ENCODE measurements at places on chromosomes 4 and X.

GRCh38 chrX:54495814-54496516 is at the start of gene FGD1:
TSS of gene FGD1 (minus strand) at chrX:54496234. CDS start at chrX:54495432, 802 bp downstream.
- peak; percentile 16 for DNase-seq

DNA sequence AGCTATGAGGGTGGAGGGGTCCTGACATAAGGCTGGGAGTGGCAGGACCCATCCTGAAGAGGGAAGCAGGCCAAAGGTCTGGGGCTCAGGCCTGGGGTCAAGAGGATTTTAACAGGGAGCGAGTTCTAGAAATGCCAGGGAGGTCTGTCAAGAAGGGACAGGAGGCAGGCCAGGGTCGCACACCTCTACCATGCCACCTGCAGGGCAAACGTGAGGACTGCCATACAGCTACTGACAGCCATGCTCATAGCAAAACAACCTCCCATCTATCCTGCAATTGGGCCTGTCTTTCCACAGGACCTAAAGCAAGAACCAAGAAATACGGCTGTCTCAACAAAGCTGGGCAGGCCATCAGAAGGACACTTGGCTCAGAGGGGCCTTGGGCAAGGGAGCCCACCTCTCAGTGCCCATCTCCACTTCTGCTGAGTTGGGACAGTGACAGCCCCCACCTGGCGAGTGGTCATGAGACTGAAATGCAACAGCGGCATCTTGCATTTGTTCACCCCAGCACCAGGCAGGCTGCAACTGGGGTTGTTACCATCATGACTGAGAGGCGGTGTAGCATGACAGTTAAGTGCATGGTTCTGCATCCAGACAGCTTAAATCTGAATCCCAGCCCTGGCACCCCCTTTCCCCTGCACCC is 92.7 kb downstream of the WFS1 start:
- no peak for DNase-seq

DNA sequence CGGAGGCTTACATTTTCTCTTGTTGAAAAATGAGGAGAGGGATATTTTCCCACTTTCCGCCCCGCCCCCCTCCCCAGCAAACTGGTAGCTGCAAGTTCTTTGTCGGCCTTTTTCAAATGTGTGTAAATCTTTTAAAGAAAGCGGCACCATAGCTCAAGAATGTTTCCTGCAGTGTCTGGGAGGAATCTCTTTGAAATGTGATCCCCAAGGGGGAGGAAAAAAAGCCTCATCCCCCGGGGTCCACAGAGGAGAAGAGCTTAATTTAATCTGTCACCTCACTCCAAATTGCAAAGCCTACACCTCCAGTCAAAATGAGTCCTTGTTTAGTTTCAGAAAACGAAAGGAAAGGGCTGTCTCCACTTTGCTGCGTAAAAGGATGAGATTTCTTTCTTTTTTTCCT is 34.8 kb downstream of the ASMT start:
- DNase-seq, result no peak

- DNase-seq, result no peak
These were observed 604.8 kb downstream of the TRAM1L1 start for GRCh38 chr4:116480546-116480945.

- DNase-seq, result no peak
These were observed 1.0 kb upstream of the IL13RA1 start for GRCh38 chrX:118726396-118726795.

GRCh38 chrX:6904156-6904555 is 243.4 kb upstream of the STS start:
- DNase-seq, result no peak

DNA sequence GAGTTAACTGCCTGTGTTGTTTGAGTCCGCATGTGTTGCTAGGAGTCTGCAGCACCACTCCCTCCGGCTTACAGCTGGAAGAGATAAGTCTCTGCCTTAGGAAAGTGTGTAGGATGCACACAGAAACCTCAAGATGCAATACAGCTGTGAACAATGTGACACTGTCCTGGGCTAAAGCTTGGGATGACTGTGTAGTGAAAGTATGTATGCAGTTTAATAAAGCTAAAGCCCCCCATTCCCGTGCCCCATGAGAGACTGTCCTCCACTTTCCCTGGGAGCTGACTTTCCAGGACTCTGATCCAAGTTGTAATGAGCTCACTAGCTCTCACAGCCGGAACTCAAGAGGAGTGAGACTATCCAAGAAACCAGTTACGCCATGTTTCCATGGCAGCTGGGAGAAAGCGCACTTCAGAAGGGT is 156.6 kb upstream of the FTHL17 start:
- DNase-seq, result no peak

DNA sequence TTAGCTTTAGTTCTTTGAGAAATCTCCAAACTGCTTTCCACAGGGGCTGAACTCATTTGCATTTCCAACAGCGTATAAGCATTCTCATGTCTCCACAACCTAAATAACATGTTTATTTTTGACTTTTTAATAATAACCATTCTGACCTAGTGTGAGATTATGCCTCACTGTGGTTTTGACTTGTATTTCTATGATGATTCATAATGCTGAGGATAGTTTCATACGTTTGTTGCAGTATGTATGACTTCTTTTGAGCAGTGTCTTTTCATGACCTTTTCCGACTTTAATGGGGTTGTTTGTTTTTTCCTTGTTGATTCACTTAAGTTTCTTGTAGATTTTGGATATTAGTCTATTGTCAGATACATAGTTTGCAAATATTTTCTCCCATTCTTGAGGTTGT is 1833.0 kb upstream of the PCDH10 start:
- DNase-seq, result no peak

DNA sequence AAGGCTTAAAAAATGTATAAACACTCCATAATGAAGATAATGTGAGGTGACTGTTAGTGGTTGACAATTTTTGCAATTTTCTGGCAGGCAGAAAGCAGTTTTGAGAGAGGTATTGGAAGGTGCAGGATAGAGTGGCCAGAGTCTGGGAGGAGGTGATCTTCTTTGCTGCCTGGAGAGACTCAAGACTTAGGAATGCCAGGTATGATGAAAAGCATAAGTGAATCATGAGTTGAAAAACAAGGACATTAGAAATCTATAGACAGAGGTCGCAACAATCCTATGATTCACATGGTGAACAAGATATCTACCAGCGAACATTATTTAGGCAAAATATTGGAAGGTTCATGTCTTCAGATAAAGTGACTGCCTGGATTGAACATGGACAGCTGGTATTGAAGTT is 118.5 kb downstream of the CFAP299 start:
- no peak for DNase-seq

Measured in stimulated activated CD8-positive, alpha-beta memory T cell treated with anti-CD3 and anti-CD28 coated beads, Interleukin-2, amount 100 ng/mL, for 1 hour (primary cell).